ENCODE measurements at places on chromosomes 3 and 15. TPM values are rescaled to one million over a fixed set of nuclear protein-coding genes. Genes with fewer than 3 reads are reported as not detected.

Gene PRICKLE2
- total RNA-seq = 2.5 TPM

Gene SERINC4
- total RNA-seq = 0.08 TPM

Gene CD47
- total RNA-seq = 39.2 TPM

Gene CCR4
- 0.06 TPM for total RNA-seq

Gene CCDC39
- total RNA-seq = not detected

Gene GHSR
- not detected for total RNA-seq

Gene THRB
- 1.1 TPM for total RNA-seq

Gene KLHL40
- total RNA-seq = not detected

Gene ATP13A5
- total RNA-seq = not detected

Gene SPATA12
- total RNA-seq = 0.30 TPM

Gene RTP3
- not detected for total RNA-seq

Gene RAB6B
- 2.4 TPM for total RNA-seq

Gene TEX55
- not detected for total RNA-seq

Gene ANKRD34C
- total RNA-seq = not detected

Gene CIDEC
- total RNA-seq = 88.8 TPM

Gene SPESP1
- not detected for total RNA-seq

Gene FBXW12
- not detected for total RNA-seq

Gene SEMA6D
- total RNA-seq = not detected

Gene PP2D1
- total RNA-seq = not detected

Gene IL5RA
- not detected for total RNA-seq

Gene WWTR1
- 159 TPM for total RNA-seq

Data from A549 treated with Hydrocortisone at 1 μM for 4 hours (cell line).